ENCODE measurements at places on chromosomes 4 and X.

GRCh38 chr4:126800575-126801141 is 832.1 kb upstream of the INTU start:
- no peak for DNase-seq

GRCh38 chr4:134807231-134807745 is 605.7 kb upstream of the PABPC4L start:
- DNase-seq: peak; percentile 4

GRCh38 chr4:150212485-150212884 is 134.2 kb downstream of the DCLK2 start:
- no peak for DNase-seq

DNA sequence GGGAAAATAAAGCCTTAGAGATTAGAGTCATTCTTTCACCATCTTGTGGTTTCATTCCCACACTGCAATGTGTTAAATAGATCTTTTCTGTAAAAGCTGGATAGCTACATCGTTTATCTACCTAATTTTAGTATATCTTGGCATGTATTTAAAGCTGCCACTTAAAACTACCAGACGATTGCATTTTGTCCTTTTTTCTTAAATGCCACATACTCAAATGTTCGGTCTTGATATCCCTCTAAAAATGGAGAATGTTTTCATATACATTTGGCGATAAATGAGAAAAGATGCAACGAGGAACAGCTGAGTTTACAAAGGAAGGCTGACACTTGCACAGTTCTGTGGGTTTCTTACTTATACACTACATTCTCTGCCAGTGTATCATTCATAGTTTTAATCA is 148.3 kb downstream of the CENPC start:
- DNase-seq: no peak

- DNase-seq: no peak
These were observed 371.1 kb downstream of the FBXO8 start for GRCh38 chr4:173912384-173912783.

DNA sequence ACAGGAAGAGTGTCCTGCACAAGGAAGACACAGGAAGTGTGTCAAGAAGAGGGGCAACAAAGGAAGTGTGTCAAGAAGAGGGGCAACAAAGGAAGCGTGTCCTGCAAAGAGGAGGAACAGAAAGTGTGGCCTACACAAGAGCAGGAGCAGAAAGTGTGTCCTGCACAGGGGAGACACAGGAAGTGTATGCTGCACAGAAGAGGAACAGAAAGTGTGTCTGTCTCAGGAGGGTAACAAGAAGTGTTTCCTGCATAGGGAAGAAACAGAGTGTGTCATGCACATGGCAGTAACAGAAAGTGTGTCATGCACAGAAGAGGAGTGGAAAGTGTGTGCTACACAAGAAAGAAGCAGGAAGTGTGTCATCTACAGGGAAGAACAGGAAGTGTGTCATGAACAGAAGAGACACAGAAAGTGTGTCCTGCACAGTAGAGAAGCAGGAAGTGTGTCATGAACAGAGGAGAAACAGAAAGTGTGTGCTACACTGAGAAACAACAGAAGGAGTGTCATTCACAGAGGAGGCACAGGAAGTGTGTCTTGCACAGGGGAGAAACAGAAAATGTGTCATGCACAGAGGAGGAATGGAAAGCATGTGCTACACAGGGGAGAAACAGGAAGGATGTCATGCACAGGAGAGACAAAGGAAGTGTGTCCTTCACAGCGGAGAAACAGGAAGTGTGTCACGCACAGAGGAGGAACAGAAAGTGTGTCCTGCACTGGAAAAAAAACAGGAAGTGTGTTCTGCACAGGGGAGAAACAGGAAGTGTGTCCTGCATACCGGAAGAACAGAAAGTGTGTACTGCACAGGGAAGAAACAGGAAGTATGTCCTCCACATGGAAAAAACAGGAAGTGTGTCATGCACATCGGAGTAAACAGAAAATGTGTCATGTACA is 526.4 kb upstream of the PRKX start:
- DNase-seq: no peak

GRCh38 chr4:35124106-35124505 is 1120.2 kb downstream of the ARAP2 start:
- DNase-seq: no peak

- DNase-seq: no peak
These were observed 25.5 kb upstream of the MYOZ2 start for GRCh38 chr4:119110121-119110520.

DNA sequence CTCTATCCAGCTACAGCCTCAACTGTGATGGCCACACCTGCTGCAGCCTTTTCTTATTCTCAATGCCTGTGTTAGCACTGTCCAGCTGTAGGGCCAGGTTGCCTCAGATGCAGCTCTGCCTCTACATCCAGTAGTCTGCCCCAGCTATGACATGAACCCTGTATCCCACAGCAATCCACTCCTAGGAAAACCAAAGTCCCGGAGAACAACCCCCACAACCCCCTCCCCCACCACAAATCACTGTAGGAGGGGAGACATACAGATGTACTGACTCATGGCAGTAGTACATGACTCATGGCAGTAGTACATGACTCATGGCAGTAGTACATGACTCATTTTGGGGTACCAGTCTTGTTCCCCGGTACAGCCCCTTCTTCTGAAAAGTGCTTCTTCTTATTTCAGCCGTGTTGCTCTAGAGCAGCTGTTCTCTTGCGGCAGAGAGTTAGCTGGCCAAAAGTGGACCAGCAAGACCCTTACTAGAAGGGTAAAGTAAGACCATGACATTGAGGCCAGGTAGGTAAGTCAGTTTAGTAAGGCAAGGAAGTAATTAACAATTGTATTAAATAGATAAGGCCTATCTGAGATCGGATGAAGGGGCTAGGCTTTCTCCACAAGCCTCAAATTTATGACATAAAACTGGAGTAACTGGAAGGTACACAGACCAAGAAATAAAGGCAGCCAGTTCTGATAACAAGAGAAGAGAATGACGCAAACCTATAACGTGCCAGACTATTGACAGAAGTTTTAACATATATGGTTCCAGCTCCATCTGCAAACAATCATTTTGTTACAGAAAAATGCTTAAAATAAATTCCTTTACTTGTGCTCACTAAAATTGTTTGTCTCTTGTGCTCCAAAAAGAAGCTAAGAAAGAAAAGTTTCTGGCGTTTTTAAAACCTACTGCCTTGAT is 221.4 kb downstream of the TACR3 start:
- DNase-seq: no peak

GRCh38 chrX:47613082-47613481 is 6.6 kb downstream of the SYN1 start:
- no peak for DNase-seq

GRCh38 chr4:142016031-142016430 is 379.6 kb downstream of the IL15 start:
- DNase-seq: no peak

- no peak for DNase-seq
These were observed 31.7 kb downstream of the MAD2L1 start for GRCh38 chr4:120034913-120035312.

GRCh38 chr4:96913441-96914080 is 1073.7 kb downstream of the PDHA2 start:
- DNase-seq: no peak

DNA sequence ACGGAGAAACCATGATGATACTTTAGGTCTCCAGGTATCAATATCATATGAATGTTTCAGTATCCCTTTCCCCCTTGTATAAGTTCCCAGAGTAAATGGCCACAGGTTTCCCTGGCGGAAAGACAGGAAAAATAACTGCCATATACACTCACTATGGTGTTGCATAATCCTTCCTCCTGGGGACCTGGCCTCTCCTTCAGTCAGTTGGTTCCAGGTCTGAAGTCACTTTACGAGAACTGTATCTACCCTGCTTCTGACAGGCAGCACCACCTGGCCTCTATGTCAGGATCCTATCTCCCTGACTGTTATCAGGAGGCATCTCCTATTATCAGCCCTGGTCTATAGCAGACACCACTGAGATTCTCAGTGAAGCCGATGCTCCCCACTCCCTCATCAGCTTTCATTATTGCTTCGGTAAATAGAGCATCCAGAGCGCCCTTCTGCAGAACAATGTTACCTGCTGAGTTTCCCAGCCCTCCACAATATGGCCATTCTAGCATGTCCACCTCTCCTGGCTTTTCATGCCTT is 22.6 kb downstream of the HAUS3 start:
- no peak for DNase-seq

GRCh38 chr4:19241895-19242294 is 1009.8 kb upstream of the SLIT2 start:
- DNase-seq: no peak

DNA sequence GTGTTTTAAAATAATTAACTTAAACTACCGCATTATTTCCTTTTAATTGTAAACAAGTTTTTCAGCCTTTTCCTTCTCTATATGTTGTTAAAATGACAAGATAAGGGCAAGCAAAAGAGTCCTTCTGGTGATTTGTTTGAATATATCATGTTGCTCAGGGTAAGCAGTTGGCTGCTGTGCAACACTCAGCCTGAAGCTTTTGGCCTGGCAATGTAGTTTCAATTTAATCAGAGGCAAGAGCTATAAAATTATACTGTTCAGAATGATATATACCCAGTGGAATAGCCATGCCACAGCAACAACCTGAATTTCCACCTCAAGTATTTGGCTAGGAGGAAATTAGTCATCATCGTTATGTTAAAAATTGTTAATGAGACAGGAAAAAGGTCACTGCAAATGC is 53.4 kb downstream of the GRXCR1 start:
- no peak for DNase-seq
